NCI-H2171 (cell line): ENCODE measurements at places on chromosomes 7 and 10.

GRCh38 chr10:17808971-17809841 is at the start of gene MRC1:
MRC1 (plus strand) TSS chr10:17809348; CDS start chr10:17809466, 118 bp downstream.
- DNase-seq, result no peak

GRCh38 chr10:126491476-126491875 is 103.2 kb upstream of the ADAM12 start:
- no peak for DNase-seq

DNA sequence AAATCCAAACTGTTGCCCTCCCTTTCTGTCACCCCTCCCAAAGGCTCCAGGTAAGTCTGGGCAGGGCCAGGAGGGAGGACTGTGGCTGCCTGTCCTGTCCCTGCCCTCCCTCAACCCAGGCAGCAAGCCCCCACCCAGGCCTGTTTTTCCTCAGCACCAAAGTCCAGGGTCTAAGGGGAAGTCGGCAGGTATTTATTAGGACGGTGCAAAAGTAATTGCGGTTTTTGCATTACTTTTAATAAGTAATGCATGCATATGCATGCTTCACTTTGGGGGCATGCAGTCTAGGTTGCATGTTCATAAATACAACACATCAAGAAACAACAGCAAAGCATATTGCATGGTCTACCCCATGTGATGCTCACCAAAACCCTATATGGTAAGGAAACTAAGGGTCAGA is 15.2 kb upstream of the HABP2 start:
- no peak for DNase-seq

GRCh38 chr7:44995555-44996493 is 4.2 kb upstream of the CCM2 start:
- DNase-seq, result no peak

GRCh38 chr10:17712717-17713471 is 39.1 kb upstream of the TMEM236 start:
- DNase-seq, result no peak

GRCh38 chr10:5492929-5493576 is 6.3 kb downstream of the CALML5 start:
- no peak for DNase-seq

GRCh38 chr10:13660551-13660920 is 73.8 kb downstream of the PRPF18 start:
- DNase-seq, result no peak

DNA sequence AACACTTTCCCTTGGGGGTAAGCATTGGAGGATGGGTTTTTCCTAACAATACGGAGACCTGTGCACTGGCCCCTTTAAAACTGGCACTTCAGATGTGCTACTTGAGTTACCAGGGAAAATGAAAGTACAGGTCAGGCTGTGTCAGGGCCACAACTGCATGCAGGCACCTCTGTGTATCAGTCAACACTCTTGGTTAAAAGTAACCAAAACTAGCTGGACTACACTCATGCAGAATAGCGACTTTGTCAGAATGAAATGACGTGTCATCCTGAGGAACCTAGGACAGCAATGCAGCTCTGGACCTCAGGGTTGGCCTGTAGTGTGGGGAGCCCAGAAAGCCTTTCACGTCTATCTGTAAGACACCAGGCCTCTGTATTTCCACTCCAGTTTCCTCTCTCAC is 33.8 kb upstream of the SMKR1 start:
- no peak for DNase-seq

- no peak for DNase-seq
Measured at GRCh38 chr7:8149222-8149621, 112.7 kb downstream of the ICA1 start.

DNA sequence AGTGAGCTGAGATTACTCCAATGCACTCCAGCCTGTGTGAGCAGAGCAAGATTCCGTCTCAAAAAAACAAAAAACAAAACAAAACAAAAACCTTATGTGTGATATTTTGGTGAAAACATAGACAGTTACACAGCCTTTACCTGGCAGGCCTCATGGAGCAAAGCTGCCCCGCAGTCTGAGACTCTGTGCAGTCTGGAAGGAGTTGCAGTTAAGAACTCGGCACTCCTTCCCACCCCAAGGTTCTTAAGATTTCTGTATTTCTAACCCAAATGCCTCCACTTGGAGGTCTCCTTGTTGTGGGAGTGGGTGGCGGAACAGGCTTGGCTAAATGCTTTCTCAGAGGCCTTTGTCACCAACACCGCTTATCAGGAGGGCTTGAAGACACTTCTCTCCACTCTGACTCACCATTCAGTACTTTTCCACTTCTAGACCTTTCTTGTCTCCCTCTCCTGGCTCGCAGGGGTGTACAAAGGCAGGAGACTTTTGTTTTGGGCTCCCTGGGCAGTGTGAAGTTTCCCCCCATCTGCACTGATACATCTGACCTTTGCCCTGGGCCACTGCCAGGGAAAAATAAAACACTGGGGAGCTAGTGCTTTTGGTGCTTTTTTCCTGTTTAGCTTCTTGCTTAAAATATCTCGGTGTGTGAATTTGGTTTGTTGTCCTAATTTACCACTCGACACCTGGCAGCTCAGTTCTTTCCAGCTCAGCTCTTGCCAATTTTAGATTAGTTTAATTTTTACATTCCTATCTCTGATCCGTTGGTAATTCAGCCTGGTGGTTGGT is 51.3 kb upstream of the MAGI2 start:
- no peak for DNase-seq

DNA sequence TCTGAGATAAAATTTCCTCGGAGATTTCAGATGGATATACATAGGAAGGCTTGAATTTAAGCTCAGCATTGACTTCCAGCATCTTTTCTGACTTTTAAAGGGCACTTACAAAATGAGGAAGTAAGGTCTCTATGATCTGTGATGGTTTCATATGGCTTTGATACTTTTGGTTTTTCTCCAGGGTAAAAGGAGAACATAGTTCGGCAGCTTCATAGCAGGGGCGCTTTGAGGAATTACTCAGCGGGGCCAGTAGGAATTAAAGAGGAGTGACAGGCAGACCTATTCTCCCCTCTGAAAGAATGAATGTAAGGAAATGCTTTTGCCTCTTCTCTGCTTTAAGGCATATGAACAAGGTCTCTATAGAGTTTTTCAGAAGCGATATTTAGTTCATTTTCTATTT is 80.0 kb upstream of the PCDH15 start:
- no peak for DNase-seq

DNA sequence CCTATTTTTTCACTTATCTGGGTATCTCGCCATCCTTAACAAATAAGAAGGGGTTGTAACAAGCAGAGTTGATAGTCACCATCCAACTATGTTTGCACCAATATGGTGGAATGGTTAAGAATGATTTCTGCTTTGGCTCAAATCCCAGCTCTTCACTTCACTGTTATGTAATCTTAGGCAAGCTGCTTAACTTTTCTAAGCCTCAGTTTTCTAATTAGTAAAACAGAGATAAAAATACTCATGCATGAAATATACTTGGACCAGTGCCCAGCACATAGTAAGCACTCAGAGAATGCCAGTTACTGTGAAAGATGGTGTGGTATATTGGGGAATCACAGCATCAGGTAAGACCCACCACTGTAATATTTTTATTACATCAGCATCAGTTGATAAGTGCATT is 33.6 kb downstream of the ABCB1 start:
- no peak for DNase-seq

GRCh38 chr10:93413252-93413689 is 68.9 kb downstream of the MYOF start:
- no peak for DNase-seq

GRCh38 chr7:139820089-139820488 is 9.0 kb upstream of the TBXAS1 start:
- DNase-seq, result no peak

DNA sequence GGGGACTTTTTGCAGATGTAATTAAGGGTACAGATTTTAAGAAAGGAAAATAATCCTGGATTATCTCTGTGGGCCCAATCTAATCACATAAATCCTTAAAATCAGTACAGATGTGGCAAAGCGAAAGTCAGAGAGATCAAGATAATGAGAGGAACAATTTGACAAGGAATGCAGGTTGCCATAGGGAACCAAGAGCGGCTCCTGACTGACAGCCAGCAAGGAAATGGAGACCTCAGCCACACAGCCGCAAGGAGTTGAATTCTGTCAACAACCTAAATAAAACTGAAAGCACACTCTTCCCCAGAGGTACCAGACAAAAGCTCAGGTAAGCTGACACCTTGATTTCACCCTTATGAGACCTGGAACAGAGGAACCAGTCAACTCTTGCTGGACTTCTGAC is 3.4 kb upstream of the PNPLA8 start:
- DNase-seq, result no peak

- no peak for DNase-seq
Measured at GRCh38 chr7:37532636-37533035, 84.0 kb upstream of the ELMO1 start.

DNA sequence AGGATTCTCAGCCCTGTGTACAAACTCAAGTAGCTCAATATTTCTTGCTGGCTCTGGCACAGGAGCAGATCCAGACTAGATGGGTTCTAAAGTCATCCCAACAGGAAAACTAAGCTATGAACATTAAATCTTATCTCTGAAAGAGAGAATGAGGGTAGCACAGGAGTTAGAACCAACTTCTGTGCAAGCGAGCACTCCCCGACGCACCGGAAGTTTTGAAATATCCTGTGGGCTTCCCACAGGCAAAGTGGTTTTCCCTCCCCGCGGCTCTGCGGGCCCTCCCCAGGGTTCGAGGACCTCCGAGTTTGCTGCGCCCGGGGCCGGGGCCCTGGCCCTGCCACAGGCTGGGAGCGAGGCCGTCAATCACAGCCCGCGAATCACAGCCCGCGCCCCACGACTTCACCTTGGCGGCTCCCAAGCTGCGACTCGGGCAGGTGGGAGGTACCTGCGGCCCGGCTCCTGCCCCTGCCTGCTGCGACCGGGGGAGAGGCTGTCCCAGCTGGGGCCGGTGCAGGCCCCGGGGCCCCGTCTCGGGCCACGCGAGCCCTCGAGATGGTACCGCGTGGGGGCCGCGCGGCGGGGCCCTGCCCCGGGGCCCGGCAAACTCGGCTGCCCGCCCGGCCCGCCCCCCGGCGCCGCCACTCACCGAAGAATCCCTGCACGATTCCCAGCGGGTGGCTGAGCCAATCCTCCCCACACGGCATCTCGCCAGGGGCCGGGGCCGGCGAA is 598 bp downstream of the MCMBP start:
- peak; percentile 33 for DNase-seq

- DNase-seq, result no peak
Measured at GRCh38 chr7:108015740-108016139, 12.8 kb upstream of the LAMB1 start.

GRCh38 chr10:72661431-72661830 is 30.5 kb upstream of the MCU start:
- no peak for DNase-seq

DNA sequence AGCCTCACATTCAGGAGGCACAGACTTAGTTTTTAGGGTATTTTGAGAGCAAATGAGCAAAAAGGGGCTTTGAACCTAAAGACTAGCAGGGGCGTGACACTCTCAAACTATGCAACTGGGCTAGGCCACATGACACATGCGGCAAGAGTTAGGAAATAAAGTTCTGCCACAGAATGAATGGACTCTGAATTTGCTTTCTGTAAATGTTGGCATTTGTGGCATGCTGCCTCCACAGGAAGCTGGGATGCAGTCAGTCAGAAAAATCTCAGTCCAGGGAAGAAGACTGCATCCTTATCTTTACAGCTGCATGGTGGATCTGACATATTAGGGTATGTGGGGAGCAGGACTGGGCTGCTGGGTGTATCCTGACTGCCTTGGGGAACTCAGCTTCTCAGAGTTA is 181.0 kb downstream of the COBL start:
- no peak for DNase-seq

GRCh38 chr7:2820508-2820934 is 23.6 kb downstream of the GNA12 start:
- DNase-seq, result no peak

- peak; percentile 40 for DNase-seq
Measured at GRCh38 chr7:8365499-8366110, 67.8 kb upstream of the NXPH1 start.

DNA sequence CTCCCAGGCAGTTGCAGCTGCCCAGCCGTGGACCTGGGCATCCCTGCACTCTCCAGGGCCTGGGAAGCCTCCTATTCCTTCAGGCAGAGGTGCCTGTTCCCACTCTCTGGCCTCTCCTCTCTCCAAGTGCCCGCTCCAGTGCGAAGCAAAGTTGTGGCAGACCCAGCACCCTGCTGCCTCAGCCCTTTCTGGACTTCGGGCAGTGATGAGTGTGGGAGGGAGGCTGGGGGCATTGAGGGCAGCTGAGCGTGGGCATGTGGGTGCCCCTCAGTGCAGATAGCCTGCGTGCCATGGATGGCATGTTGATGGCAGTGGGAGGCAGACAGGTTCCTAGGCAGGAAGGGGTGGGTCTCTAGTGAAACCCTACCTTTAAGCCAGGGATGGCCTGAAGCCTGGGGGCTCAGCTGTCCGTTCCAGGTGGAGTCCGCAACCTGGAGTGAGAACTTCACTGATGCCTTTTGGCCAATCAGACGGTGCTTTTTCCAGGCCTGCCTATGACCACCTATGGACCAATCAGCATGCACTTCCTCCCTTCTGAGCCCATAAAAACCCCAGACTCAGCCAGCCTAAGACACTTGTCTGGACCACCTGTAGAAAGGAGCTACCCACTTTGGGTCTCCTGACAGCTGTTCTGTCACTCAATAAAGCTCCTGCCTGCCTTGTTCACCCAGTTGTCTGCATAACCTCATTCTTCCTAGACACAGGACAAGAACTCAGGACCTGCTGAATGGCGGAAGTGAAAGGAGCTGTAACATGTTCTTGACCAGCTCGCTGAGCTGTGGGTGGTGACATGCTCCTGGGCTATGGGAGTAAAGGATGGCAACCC is 26.1 kb downstream of the SVIL start:
- DNase-seq, result no peak

GRCh38 chr10:125134916-125135770 is 25.2 kb downstream of the CTBP2 start:
- no peak for DNase-seq

DNA sequence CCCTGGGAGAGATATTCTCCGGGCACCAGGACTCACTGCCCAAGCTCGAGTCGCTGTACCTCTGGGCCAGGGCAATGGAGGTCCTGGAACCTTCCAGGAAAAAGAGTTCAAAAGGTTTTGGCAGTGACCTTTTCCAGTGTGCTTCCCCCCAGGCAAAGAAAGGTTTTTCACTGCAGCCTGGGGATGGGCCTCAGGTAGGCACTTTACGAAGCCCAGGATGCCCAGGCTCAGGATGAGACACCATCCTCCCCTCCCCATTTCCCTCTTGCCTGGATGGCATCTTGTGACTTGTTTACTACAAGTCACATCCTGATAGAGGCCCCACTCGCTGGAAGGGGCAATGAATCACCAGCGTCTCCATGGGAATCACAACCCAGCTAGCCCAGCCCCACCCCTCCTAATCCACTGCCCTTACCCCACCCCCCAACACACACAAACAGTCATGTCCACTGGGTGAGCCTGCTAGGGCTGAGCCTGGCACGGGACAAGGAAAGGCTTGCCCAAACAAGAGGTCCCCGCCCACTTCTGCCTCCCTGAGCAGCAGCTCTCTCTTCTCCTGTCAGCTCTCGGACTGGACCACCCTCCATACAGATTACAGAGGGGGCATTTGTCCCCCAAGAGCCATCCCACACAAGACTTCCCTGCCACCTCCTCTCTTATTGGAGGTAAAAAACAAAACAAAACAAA is 93.8 kb upstream of the SMNDC1 start:
- no peak for DNase-seq

- DNase-seq, result no peak
Measured at GRCh38 chr7:40276061-40276460, 141.3 kb downstream of the SUGCT start.
